Lower lobe of right lung (tissue), 2 donors: ENCODE measurements at places on chromosomes 16 and 17.

- no peak for DNase-seq
Observed at GRCh38 chr16:50641818-50642187, 39.3 kb downstream of the SNX20 start.

DNA sequence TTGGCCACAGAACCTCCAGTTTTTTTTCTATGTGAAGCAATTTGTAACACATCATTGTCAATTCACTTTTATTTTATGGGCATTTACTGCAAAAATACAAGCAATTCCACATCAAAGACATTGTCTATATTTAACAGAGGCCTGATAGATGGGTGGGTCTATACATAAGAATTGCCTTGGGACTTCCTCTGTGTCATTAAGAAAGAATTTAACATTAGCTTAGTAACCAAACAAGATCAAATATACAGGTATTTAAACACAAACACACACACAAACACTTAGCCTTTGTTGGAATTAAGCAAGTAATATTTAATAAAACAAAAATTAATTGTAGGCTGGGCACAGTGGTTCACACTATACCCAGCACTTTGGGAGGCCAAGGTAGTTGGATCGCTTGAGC is 4.3 kb upstream of the PITPNC1 start:
- no peak for DNase-seq

- DNase-seq, result no peak
Observed at GRCh38 chr17:74632617-74633016, 9.1 kb upstream of the CD300E start.

DNA sequence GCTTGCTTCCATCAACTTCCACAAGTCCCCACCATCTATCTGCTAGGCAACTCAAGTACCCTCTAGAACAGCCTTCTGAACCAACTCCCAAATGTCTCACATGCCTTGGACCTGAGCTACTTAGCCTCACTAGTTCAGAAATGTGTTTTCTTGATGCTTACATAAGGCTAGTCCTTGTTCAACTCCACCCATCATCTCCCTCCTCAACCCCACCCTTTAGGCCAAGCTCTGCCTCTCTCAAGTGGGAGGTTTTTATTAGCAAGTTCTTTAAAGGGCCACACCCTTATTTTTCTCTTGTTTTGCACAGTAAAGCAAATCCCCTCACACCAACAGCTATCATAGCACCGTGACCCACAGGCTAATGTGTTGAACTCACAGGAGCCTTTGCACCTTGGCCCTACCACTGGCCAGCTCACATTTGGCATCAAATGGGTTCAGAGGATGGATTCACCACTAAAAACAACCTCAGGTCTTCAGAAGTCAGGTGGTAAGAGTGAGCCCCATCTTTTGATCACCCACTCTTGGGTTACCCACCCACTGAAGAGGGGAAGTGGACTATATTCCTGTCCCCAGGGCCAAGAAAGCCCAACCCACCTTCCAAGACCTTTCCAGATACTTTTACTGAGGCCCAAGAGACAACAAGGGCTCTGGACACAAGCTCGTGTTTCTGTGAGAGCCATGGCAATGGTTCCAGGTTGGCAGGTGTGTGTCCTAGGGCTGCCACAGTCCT is 12.2 kb downstream of the PIK3R5 start:
- DNase-seq, result no peak

GRCh38 chr16:2204416-2205103 is 694 bp upstream of the MLST8 start:
- peak; percentile 53 for DNase-seq

GRCh38 chr17:5283571-5284315 is 1.7 kb downstream of the RABEP1 start:
- DNase-seq, result no peak

GRCh38 chr17:4978726-4979125 is 8.7 kb downstream of the CAMTA2 start:
- DNase-seq, result no peak

DNA sequence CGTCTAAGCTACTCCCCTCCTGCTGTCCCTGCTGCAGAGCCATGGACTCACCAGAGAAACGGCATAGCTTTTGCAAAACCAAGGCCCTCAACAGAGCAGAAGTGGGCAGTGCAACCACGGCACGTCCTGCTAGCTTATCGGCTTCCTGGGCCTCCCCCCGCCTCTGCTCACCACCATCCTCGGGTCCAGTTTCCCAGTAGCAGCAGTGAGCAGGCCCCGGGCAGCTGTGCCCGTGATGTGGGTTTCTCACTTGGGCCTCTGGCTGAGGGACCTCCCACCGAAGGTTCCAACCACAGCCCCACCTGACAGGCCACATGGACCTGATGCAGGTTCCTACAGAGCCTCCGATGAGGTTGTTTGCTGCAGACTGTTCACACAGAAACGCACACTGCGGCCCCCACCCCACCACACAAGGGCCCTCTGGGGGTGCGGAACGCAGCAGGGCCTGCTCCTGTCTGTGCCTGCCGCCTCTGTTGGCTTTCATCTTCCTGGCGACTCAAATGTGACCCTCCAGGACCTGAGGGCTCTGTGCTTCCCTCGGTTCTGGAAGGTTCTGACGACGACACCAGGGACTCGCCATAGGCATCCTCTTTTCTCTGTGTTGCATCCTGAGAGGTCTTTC is 24.8 kb downstream of the PDIA2 start:
- no peak for DNase-seq

GRCh38 chr16:89325861-89326471 is 108.5 kb downstream of the ZNF778 start:
- DNase-seq, result peak; percentile 70

DNA sequence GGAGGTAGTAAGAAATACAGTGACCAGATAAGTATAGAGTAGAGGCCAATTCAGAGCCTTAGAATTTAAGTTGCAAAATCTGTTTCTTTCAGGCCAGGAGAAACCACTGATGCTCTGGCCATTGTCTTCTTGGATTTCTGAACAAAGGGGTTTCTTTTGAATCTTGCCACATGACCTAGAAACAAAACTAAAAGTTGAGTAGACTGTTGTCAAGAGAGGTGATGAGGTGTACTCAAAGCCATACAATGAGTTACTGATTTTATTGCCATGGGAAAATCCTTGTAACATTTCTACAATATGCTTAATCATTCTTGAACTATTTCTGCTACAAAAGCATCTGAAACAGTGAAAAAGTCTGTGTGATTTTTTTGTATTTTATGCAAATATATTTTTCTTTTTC is 881.3 kb downstream of the CDH11 start:
- DNase-seq, result no peak

GRCh38 chr17:39872751-39873150 is 4.7 kb downstream of the ZPBP2 start:
- DNase-seq, result no peak

- peak; percentile 73 for DNase-seq
Observed at GRCh38 chr17:76681222-76682137, 29.3 kb downstream of the MXRA7 start.

GRCh38 chr17:80108036-80108971 is 6.9 kb downstream of the GAA start:
- DNase-seq, result no peak

- no peak for DNase-seq
Observed at GRCh38 chr16:85793662-85794298, 5.6 kb downstream of the EMC8 start.

DNA sequence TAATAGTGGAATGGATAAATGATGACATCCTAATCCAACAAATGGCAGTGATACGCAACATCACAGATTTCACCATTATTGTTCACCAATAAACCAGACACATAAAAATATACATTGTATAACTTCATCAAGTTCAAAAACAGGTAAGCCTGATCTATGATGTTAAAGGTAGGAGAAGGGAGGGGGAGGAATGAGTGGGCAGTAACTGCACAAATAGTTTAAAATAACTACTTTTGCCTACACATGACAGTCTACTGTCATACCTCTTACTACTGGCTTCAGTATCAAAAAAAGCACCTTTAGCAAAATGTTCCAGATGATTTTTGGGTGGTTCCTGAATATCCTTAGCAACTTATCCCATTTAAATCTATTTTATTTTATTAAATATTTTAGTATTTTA is 28.8 kb downstream of the CHCT1 start:
- no peak for DNase-seq

GRCh38 chr16:30535106-30535776 is 583 bp upstream of the ZNF747 start:
- no peak for DNase-seq

GRCh38 chr17:39181303-39181702 is 15.3 kb upstream of the ARL5C start:
- no peak for DNase-seq

GRCh38 chr17:42016411-42016831 is 818 bp downstream of the DNAJC7 start:
- no peak for DNase-seq
